ENCODE measurements at places on chromosomes 7 and 10.

- no peak for DNase-seq
These were observed 514.7 kb upstream of the KCND2 start for GRCh38 chr7:119758254-119758653.

DNA sequence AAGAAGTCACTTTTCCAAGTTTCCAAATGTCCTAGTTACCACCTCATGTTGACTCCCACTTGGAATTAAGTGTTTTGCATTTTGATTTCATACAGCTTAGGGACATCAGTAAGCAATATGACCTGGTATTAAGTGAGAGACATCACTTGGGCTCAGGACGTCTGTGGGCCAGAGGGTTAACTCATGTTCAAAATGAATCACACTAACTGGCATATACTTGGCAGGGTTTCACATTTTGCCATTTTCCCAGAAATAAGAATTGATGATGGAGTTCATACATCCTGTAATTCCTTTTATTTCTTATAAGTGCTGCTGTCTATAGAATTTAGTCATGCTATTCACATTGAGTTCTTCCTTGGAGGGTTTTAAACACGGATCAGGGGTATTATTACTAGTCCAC is 516.5 kb downstream of the PHTF2 start:
- no peak for DNase-seq

DNA sequence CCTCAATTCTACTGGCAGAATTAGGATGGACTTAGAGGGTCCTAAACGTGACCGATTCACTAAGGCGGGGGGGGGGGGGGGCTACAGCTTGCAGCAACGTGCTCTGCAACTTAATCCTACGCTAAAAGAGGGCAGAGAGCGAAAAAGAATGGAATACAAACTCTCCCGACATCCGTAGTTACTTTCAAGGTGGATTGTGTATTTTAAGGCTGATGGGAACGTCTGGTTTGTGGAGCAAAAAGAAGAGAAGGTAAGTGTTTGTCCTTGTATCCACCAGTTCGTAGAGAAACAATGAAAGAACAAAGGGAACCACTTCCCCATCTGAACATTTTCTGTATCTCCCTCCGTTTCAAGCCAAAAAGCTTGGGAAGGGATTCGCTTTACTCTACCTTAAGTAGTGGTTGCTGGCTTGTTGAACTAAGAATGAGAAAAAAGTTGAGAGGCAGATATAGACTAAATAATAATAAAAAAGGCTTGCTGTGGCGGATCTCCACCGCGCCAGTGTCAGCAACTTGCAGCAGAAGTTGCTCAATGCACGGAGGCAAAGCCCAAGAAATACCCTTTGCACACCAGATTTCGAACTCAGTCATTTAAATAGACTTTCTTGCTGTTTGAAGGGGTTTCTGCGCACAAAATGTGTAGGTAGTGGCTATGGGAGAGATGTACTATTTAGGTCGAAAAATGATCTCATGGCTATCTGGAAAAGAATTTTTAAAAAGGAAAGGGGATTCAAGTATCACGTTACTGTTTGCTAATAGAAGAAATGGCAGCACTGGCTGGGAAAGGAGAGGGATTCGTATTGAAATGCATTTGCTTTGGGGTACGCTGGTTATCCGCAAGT is 736 bp downstream of the SKIDA1 start:
- no peak for DNase-seq

GRCh38 chr7:49324040-49324439 is 399.7 kb downstream of the CDC14C start:
- no peak for DNase-seq

- DNase-seq: no peak
These were observed 9.1 kb downstream of the TSPAN14 start for GRCh38 chr10:80462981-80463741.

DNA sequence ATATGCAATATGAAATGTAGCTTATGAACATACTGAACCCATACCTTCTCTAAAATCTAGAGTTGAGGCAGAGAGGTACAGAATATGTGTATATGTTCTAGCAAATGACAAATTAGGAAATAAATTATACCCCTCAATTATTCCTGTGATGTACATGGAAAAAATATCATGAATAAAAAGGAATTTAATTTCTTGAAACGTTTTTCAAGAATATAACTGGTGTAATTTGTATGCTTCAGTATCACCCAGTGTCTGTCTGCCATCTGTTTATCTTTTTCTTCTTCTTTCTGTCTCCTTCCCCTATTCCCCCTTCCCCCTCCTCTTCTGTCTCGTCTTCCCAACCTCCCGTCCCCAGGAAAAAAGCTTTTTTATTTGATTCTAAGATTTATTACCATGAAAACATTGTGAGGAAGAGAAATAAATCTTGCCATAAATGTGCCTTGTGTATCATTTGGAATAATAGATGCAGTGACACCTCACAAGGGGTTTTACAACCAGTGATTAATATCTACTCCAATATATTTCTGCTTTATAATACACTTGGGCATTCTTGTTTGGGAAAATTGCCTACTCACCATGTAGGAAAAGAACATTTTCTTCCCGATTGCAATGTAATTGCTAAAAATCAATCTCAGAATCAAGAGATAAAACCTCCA is 12.2 kb downstream of the LANCL2 start:
- DNase-seq: no peak

GRCh38 chr7:13312307-13312706 is 624.9 kb downstream of the ARL4A start:
- DNase-seq: no peak
